ENCODE measurements at places on chromosomes 1 and 21.

DNA sequence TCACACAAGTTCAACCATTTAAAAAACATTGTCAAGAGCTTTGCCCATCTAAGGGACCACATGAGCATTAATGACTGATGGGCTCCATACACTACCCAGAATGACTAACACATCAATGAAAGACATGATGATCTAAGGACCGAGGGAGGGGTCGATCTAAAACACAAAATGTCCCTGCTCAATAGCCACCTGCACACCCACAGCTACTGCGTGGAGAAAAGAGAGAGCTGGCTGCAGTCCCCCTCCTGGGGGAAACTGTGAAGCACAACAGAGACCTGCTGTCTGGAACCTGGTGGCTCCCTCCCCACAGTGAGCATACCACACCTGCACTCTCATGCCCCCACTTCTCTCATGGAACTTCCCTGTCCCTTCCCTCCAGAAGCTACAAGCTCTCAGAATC lies 130.1 kb upstream of the ERG start:
- DNase-seq: no peak

- DNase-seq: no peak
Measured at GRCh38 chr1:237789619-237790018, 101.1 kb downstream of the ZP4 start.

DNA sequence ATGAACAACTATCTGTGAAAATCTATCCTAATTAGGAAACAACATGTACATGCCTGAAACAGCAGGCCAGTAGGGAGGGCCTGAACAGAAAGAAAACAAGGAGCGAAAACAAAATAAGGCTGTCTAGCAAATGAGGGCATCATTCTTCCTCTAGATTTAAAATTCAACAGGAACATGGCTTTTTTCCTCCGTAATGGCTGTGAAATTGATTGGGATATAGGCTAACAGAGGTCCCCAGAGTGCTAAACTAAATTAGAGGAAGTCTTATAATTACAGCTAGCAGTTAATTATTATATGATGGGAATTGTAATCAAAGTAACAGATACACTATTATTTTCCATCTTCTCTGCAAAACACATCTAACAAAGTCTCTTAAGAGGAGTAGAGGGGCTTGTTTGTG lies 51.7 kb upstream of the TIAM1 start:
- no peak for DNase-seq

DNA sequence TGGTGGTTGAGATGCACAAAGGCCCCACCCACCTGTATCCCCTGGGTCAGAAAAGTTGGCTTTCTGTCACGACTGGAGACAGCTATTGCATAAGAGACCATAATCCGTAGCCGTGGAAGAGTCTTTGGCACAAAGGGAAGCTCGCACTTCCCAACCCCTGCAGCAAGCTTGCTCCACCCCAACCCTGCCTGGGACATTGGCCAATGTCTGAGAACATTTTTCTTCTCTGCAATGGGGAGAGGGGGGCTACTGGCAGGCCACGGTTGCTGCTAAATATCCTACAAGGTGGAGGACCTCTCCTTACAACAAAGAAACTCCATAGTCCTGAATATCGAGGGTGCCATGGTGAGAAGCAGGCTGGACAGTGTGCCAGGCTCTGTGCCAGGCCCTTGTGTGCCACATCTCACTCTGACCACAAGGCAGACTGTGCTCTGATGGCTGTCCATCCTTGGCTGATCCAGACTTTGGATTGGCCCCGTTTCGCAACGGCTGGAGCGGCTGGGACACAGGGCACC lies 104.1 kb downstream of the CSMD2 start:
- DNase-seq: no peak

GRCh38 chr1:109623601-109624161 lies 4.0 kb downstream of the AMPD2 start:
- no peak for DNase-seq

GRCh38 chr1:103516693-103517092 lies 8.8 kb upstream of the RNPC3 start:
- DNase-seq: no peak

DNA sequence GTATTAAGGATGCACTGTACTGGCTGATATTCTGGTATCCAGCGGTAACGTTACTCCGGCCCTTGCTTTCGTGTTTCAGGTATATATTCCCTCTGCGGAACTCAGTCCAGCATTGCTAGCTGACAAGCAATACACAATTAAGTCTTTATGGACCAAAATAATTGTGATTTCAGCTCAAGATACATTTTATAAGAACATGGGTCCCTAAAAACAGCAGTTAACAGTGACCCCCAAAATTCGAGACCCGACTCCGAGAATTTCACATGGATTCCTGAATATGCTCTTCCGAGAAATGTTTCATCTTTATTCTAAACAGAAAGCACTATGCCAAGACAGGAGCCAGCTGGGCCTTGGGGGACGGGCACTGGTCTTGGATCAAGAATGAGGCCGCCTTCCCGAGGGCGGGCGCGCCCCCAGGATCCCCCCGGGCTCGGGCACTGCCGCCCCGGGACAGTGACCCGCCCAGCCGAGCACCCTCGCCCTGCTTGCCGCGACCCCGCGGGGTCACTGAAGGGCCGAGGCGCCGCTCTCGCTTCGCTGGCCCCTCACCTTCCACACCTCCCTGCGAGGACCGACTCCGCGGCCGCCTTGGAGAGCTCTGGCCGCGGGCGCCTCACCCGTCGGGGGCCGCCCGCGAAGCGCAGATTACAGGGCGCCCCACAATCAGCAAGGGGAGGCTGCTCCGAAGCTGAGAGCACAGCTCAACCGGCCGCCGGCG lies 610 bp downstream of the SCYL3 start:
- DNase-seq: no peak

- DNase-seq: no peak
Measured at GRCh38 chr1:107776900-107777663, 187.9 kb downstream of the VAV3 start.
